ENCODE measurements at places on chromosomes 5 and 9. TPM values are rescaled to one million over a fixed set of nuclear protein-coding genes. Genes with fewer than 3 reads are reported as not detected.

- H3K36me3 ChIP-seq = no peaks in the 10 kb centered on the region
- no peak for DNase-seq
- H3K27ac ChIP-seq = no peak overlapping the region
- H3K4me3 ChIP-seq = no peak overlapping the region
These were observed 425.2 kb upstream of the CDH9 start for GRCh38 chr5:27463446-27464149.

Gene EQTN
- not detected for polyA plus RNA-seq

Gene PCDHGA8
- 0.37 TPM for polyA plus RNA-seq

Gene LHX3
- not detected for polyA plus RNA-seq

GRCh38 chr5:67669916-67670315 lies 473.3 kb upstream of the CD180 start:
- no peak for DNase-seq
- H3K27ac ChIP-seq = no peak overlapping the region
- no peaks in the 10 kb centered on the region for H3K27me3 ChIP-seq
- H3K36me3 ChIP-seq = no peaks in the 10 kb centered on the region
